Bronchial smooth muscle cell (primary cell): ENCODE measurements at places on chromosomes 6 and 20. TPM values are rescaled to one million over a fixed set of nuclear protein-coding genes. Genes with fewer than 3 reads are reported as not detected.

AKAP12 gene
- 113 and 143 TPM in 2 replicates for total RNA-seq

PTK7 gene
- total RNA-seq, result 56.9 and 151 TPM in 2 replicates

MUCL3 gene
- total RNA-seq, result not detected in 2 replicates

PRL gene
- not detected in 2 replicates for total RNA-seq

TSPO2 gene
- total RNA-seq, result not detected in 2 replicates

KIF13A gene
- 56.8 and 61.3 TPM in 2 replicates for total RNA-seq
